NCI-H460 (cell line): ENCODE measurements at places on chromosomes 7 and 10. TPM values are rescaled to one million over a fixed set of nuclear protein-coding genes. Genes with fewer than 3 reads are reported as not detected.

SND1 gene
- total RNA-seq = 184 and 193 TPM in 2 replicates

PTF1A gene
- not detected in 2 replicates for total RNA-seq

CALN1 gene
- not detected in 2 replicates for total RNA-seq

KCP gene
- total RNA-seq = not detected in 2 replicates

PIP gene
- not detected in 2 replicates for total RNA-seq

CYP26C1 gene
- total RNA-seq = 0.10 and 0.23 TPM in 2 replicates

TBC1D12 gene
- total RNA-seq = 13.6 and 15.2 TPM in 2 replicates

NEUROG3 gene
- total RNA-seq = not detected in 2 replicates

CROT gene
- 7.7 and 10.9 TPM in 2 replicates for total RNA-seq

CDC123 gene
- total RNA-seq = 134 and 138 TPM in 2 replicates

MALRD1 gene
- not detected in 2 replicates for total RNA-seq

PRSS37 gene
- total RNA-seq = not detected in 2 replicates

SMO gene
- total RNA-seq = 7.1 and 7.9 TPM in 2 replicates

BNIP3 gene
- 219 and 282 TPM in 2 replicates for total RNA-seq

PLEKHS1 gene
- not detected in 2 replicates for total RNA-seq

COL26A1 gene
- 0.09 and 0.25 TPM in 2 replicates for total RNA-seq

GALNT17 gene
- 3.1 TPM in 2 replicates for total RNA-seq

OR6V1 gene
- not detected in 2 replicates for total RNA-seq

LLCFC1 gene
- total RNA-seq = not detected in 2 replicates

SYT15 gene
- total RNA-seq = 0.10 and 0.17 TPM in 2 replicates

CALML3 gene
- not detected in 2 replicates for total RNA-seq

PCLO gene
- 0.17 and 1.5 TPM in 2 replicates for total RNA-seq

NEUROD6 gene
- not detected in 2 replicates for total RNA-seq

CDC14C gene
- total RNA-seq = 0.23 TPM in 1 of 2 replicates, not detected in the other

CCZ1B gene
- 50.4 and 62.1 TPM in 2 replicates for total RNA-seq

DRGX gene
- not detected in 2 replicates for total RNA-seq

METTL2B gene
- 44.0 and 44.8 TPM in 2 replicates for total RNA-seq

LIPN gene
- total RNA-seq = not detected in 2 replicates

CYP3A7 gene
- not detected in 2 replicates for total RNA-seq

LRIT2 gene
- not detected in 2 replicates for total RNA-seq

ADAMTS14 gene
- total RNA-seq = 0.02 TPM in 1 of 2 replicates, not detected in the other

TFEC gene
- total RNA-seq = 0.06 TPM in 1 of 2 replicates, not detected in the other

FMC1 gene
- 13.5 and 14.8 TPM in 2 replicates for total RNA-seq

SLC18A3 gene
- total RNA-seq = not detected in 2 replicates

GRM3 gene
- not detected in 2 replicates for total RNA-seq

ARMC10 gene
- 64.6 and 73.8 TPM in 2 replicates for total RNA-seq

SFTPA1 gene
- not detected in 2 replicates for total RNA-seq

OR9A2 gene
- not detected in 2 replicates for total RNA-seq

TMEM139 gene
- 4.0 and 7.3 TPM in 2 replicates for total RNA-seq

TMEM213 gene
- not detected in 2 replicates for total RNA-seq

TPST1 gene
- 4.8 and 5.6 TPM in 2 replicates for total RNA-seq
